ENCODE measurements at places on chromosomes 7 and 10. TPM values are rescaled to one million over a fixed set of nuclear protein-coding genes. Genes with fewer than 3 reads are reported as not detected.
A peak's percentile ranks its signal among the peaks of the same experiment; 100 is the strongest.

DNA sequence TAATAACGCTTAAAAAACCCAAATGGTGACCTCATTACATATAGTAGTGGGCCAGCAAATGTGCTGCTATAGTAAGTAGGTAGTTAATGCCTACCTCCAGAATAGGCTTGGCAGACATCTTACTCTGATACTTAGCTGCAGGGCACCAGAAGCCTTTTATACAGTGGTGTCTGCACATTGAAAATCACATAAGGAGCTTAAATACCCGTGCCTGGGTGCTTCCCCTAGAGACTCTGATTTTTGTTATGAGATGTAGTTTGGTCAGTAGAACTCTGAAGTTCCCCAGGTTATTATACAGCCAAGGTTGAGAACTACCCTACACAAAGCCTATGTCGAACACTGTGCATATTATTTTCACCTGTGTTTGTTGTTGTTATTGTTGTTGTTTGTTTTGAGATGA, 47.2 kb downstream of the ANKIB1 start:
- DNase-seq, result no peak

DNA sequence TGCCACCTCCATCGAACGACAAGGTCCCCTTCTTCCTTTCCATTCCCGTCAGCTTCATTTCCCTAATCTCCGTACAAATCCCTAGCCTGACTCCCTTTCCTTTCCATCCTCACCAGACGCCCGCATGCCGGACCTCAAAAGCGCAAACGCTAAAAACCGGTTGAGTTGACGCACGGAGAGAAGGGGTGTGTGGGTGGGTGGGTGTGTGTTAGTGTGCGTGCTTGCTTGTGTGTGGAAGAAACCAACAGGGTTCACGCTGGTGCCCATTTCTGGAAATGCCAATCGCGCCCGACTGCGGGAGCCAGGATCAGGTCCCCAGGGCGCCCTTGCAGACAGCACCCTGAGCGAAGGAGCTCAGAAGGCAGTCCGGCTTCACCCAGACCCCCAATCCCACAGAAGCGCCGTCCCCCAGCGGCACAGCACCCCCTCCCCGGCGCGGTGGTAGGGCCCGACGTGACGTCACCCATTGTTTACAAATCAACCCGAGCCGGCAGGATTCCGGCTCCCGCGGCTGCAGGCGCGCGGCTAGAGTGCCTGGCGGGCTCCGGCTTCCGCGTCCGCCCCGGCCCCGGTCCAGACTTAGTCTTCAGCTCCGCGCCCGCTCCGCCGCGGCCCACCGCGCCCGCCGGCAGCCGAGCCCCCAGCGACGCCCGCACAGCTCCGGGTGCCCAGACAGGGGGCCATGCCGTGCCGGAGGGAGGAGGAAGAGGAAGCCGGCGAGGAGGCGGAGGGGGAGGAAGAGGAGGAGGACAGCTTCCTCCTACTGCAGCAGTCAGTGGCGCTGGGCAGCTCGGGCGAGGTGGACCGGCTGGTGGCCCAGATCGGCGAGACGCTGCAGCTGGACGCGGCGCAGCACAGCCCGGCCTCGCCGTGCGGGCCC, at the start of gene FRAT1:
Gene FRAT1, plus strand, starts transcription at position 500 of the 880 bp plus-strand sequence. Its CDS starts 183 bp downstream, at position 683.
- peak; percentile 89 for DNase-seq

DNA sequence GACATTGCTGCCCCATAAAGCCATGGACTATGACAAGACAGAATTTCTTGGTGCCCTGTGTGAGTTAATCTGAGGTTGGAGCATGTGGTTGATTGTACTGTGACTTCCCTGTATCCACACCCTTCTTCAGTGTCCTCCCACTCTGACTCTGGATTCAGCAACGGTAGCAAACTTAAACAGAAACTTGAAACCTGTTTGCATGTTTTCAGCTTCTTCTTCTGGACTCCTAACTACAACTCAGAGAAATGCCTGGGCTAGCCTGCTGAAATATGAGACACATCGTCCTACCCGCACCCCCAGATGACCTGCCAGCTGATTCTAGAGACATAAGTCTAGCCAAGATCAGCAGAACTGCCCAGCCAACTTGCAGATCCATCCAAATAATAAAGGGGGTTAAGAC, 78.4 kb downstream of the IPMK start:
- no peak for DNase-seq

DNA sequence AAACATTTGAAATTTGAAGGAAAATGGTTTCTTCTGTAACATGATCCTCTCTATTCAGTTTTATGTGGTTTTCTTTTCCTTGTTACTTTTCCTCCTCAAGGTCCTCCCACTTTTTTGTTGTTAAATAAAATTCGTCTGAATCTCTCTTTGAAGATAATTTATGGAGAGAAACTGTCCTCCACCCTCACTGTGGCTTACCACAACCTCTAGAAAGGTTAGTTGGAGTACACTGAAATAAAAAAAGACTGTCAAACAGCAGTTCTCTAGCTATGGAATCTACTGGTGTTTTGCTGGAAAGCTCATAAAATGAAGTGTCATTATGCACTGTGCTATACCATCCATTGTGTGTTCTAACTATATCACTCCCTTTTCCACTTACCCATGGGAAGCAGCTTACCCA, 189.4 kb downstream of the HDAC9 start:
- no peak for DNase-seq

DNA sequence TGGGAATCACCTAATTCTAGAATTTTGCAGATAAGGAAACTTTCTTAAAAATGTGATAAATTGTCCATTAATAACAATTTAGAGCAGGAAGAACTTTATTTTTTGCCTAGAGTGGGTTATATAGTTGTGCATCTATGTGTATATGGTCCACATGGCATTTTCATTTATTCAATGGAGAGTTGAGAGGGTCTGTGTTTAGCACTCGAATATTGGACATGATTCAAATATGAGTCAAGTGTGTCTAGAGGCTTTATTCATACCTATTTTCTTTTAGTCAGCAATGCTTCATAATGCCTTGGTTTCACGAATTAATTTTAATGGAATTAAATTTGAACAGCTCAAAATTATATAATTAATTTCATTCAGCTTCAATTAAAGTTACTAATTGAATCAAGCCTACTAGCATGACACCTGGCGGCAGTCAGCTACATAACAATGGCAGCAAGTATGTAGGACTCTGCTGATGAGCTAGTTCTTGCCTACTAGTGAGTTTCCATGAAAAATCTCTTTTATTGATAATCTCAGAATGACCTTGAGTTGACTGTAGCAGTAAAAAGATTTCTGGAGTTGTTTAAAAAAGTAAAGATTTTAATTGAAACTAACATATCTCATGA, 17.7 kb downstream of the MDFIC start:
- no peak for DNase-seq

DNA sequence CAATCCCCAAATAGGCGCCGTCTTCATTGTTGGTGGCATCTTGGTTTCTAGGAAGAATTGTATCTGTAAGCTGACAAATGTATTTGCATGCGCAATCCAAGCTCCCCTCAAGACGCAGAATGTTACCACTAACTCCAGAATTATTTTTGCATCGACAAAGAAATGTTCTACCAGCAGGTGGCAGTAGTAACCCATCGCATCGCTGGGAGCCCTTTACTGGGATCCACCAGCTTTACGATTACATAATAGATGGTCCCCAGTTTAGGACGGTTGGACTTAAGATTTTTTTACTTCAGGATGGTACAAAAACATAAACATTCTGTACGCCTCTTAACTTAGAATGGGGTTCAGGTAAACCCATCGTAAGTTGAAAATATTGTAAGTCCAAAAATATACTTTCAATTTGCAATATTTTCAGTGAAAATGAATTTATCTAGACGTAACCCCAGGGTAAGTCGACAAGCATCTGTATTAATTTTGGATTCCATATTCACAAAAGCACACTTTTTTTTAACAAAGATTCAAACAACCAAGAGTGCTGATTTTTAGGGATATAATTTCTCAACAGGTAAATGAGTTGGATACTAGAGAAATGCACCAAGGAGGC, 114.0 kb upstream of the COBL start:
- peak; percentile 70 for DNase-seq

DNA sequence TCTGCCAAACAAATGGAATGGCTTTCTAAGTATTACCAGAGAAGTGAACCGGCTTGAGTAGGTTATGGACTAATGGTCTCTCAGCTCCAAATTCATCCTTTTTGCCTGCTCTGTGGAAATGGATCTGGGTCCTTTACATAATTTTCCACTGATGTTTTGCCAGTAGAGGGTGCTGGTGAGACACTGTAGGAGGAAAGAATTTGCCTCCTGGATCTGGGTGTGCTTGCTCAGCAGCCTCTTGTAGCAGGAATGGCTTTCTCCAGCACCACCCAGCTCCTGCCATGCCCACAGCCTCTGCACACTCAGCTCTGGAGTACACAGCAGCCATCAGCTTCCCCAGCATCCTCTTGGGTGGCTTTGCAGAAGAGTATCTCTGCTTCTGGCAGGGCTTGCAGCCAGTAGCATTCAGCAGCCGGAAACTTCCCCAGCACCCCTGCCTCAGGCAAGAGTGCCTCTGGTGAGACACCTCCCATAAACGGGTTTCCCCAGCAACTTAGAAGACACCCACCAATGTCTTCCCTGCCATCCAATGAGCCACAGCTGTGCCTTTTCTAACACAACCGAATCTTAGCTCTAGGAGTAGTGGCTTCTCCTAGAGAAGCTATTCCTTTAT, 235.0 kb upstream of the PLPP4 start:
- peak; percentile 18 for DNase-seq

Gene PAPOLB
- not detected for total RNA-seq

Gene CUL2
- 17.2 TPM for total RNA-seq

Gene ZNF862
- 1.8 TPM for total RNA-seq

Gene GIMAP4
- not detected for total RNA-seq

Gene HECW1
- not detected for total RNA-seq

Gene CALCR
- not detected for total RNA-seq

Gene POP7
- total RNA-seq, result 136 TPM

Measured in G401 (cell line).